ENCODE measurements at places on chromosomes 5 and 9.

DNA sequence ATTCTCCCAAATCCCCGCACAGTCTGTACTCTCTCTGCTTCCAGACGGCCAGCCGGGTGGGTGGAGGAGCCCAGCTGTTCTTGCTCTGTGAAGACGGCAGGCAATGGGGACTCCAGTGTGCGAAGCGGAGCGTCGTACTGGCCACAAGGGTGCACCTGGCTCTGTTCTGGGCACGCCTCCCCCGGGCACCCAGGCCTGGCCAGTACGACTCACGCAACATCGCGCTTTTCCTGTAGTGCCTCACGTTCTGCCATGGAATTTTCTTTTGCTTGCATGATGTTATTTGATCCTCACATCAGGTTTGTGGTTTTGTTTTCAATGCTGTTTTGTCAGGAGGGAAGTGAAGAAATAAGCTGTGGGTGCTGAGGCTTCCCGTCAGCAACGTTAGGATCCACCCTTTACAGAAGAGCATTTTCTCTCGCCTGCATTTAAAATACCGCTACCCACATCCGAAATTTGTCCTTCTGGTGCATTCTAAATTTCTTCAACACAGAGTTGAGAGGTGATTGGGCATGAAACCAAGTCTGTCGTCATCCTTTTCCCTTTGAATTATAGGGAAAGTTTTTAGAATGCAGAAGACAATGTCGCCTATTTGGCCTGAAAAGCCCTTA lies 311.7 kb downstream of the TRIM36 start:
- DNase-seq = no peak

DNA sequence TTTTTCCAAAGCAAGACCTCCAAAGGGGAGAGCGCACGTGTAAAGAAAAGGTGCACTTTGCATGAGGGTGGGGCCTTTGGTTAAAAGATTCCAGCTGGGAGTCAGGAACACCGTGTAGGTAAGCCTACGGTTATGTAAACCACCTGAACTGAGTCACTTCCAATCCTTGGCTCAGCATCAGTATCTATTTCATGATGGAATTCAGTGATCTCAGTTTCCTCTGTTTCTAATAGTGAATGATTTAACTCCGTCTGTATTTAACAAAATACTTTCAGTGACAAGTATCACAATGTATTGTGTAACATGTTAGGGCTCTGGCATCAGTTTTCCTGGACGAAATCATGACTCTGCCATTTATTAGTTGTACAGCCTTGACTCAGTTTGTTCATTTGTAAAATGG lies 1.3 kb upstream of the SVEP1 start:
- no peak for DNase-seq

DNA sequence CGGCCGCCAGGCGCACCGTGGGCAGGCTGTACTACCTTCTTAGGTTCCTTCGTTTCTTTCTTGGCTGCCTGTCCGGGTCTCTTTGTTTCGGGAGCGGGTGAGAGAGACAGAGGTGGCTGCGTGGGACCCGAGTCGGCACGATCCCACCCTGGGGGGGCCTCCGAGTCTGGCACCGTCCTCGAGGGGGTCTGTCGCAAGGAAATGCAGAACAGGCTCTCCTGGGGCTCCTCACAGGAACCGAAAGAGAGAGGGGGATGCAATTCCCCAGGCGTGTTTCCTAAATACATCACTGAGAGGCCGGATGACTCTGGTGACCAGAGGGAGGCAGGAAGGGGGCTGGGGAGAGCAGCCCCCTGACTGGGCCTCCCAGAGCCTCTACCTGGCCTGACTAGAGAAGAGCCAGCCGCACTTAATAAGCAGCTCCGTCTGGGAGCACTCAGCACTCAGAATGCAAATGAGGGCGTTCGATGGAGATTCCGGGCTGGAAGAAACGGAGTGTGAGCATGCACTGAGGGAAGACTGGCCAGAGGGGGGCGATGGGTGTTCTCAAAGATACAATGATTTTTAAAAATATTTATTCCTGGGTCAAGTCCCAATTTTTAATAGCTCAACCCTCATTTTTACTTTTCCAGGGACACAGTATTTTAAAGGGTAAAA lies 11.7 kb upstream of the INPP5E start:
- no peak for DNase-seq

DNA sequence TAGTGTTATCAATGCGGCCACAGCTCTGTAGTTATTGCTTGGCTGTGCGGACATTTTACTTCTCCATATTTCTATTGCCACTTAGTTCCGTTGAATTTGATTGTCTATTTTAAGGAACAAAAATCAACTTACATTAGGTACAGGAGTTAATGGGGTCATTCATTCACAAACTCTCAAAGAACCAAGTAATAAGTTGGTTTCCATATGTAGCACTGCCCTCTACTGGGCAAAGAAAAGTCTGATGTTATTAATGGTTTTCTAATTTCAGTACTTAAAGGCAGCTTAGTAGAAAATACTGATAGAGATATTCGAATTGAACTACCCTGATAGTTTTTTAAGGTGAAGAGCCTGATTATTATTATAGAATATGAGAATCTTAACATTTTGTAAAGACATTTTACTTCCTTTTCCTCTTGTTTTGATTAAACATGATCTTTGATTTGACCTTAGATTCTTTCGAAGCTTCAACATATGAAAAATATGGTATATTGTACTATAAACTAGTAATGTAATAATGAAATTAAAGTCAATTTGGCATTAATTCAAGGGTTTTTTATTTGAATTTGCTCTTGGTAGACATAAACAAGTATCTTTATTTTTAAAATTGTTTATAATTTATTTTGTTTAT lies 119.5 kb upstream of the CTNND2 start:
- no peak for DNase-seq

DNA sequence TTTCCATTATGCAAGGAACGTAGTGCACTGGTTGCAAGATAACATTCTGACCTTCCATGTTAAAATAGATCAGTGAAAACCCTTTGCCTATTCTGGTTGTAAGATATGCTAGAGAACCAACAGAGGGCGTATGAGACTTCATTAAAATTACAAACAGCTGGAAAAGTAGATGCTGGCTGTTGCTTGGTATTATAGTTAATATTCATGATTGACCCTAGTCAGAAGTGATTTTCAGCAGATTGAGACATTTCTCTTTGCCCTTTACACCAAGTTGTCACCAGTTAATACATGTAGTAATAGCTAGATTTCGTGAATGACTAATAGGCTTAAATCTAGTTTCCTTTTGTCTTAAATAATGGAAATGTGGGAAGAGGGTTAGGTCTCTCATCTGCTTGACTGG lies 13.8 kb upstream of the FGF18 start:
- no peak for DNase-seq
